ENCODE measurements at places on chromosomes 11 and 22. TPM values are rescaled to one million over a fixed set of nuclear protein-coding genes. Genes with fewer than 3 reads are reported as not detected.

The TREH gene
- not detected for total RNA-seq

The DDIAS gene
- total RNA-seq, result 28.5 TPM

The DBX1 gene
- total RNA-seq, result not detected

The EMID1 gene
- total RNA-seq, result not detected

The GAB4 gene
- total RNA-seq, result not detected

The PRR5 gene
- 25.4 TPM for total RNA-seq

The NXPE2 gene
- total RNA-seq, result not detected
